ENCODE measurements at places on chromosomes 4 and X.

DNA sequence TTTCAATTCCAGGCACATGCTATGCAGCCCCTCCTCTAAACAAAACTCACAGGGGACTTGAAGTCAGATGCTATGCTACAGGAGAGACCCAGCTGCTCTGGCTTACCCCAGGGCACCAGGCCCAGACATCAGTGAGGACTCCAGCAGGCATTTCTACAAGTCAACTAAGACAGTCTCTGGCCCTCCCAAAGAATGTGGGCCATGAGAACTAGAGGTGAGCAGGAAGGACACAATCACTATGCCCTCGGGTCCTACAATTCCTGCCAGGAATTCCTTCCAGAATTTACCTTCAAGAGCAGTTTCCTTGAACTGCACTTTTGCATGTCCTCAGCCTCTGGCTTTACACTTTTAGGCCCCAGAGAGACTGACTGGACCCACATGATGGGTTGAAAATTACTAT is 17.4 kb downstream of the TMEM192 start:
- no peak for DNase-seq

DNA sequence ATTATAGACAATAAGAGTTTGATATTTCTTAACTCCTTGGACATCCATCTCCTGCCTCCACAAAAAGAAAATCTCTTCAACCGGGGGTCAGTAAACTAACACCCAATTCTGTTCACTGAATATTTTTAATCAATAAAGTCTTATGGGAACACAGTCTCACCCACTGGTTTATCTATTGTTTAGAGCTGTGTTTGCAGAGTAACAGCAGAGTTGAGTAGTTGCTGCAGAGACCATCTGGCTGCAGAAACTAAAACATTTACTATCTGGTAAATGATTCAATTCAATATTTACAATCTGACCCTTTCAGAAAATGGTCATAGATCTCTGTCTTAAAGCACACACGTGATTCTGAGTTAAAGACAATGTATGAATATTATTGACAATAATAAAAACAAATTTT is 94.0 kb downstream of the TMA16 start:
- DNase-seq = no peak

DNA sequence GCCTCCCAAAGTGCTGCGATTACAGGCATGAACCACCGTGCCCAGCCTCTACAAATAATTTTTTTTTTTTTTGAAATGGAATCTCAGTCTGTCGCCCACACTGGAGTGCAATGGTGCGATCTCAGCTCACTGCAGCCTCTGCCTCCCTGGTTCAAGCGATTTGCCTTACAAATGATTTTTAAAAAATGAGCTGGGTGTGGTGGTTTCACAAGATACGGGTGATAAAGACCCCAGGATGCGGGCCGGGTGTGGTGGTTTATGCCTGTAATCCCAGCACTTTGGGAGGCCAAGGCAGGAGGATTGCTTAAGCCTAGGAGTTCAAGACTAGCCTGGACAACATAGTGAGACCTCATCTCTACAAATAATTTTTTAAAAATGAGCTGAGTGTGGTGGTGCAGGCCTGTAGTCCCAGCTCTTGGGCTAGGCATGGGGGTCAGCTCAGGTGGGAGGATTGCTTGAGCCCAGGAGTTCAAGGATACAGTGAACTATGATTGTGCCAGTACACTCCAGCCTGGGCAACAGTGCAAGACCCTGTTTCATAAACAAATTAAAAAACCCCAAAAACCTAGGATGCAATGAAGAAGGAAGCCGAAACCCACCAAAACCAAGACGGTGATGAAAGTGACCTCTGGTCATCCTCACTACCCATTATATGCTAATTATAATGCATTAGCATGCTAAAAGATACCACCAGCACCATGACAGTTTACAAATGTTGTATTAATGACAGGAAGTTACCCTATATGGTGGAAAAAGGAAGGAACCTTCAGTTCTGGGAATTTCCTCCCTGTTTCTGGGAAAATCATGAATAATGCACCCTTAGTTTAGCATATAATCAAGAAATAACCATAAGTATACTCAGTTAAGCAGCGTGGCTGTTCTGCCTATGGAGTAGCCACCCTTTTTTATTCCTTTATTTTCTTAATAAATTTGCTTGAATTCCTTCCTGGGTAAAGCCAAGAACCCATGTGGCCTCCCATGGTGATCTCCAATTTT is 27.7 kb downstream of the PDGFRA start:
- no peak for DNase-seq

DNA sequence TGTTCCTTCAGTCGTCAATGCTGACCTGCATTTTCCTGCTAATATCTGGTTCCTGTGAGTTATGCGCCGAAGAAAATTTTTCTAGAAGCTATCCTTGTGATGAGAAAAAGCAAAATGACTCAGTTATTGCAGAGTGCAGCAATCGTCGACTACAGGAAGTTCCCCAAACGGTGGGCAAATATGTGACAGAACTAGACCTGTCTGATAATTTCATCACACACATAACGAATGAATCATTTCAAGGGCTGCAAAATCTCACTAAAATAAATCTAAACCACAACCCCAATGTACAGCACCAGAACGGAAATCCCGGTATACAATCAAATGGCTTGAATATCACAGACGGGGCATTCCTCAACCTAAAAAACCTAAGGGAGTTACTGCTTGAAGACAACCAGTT is 12.6 kb downstream of the TLR8 start:
- no peak for DNase-seq

DNA sequence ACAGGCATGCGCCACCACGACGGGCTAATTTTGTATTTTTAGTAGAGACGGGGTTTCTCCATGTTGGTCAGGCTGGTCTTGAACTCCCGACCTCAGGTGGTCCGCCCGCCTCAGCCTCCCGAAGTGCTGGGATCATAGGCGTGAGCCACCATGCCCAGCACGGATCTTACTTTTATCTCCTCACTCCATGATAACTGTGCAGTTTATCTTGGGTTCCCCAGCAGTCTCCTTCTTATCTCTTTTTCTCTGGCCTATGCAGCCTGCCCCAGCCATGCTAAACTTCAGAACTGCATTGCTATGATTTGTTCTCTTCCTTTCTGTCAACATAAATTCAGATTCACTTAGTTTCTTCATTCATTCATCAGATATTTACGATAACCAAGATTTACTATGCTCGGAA is 22.4 kb downstream of the PAGE1 start:
- DNase-seq = no peak

- DNase-seq = no peak
These were observed 207.0 kb downstream of the LDB2 start for GRCh38 chr4:16691450-16691849.

DNA sequence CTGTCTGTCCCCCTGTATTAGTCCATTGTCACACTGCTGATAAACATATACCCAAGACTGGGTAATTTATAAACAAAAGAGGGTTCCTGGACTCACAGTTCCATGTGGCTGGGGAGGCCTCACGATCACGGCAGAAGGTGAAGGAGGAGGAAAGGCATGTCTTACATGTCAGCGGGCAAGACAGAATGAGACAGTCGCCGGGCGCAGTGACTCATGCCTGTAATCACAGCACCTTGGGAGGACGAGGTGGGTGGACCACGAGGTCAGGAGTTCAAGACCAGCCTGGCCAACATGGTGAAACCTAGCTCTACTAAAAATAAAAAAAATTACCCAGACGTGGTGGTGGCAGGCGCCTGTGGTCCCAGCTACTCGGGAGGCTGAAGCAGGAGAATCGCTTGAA is 24.7 kb downstream of the IL3RA start:
- no peak for DNase-seq

DNA sequence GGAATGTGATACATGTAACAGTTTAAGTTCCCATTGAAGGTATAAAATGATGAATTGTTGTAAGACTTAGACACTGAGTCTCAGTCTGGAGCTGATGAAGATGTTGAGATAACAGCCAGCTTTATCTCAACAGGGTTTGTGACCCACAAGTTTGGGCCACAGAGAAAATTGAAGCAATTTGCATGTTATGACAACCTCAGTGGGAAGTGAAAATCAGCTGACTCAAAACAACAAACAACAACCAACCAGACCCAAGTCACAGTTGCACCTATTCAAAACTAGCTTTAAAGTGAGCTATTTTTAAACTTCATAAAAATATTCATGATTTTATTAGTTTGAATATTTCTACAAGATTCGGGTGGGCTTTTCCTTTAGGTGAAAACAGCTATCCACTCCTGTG is 8.0 kb downstream of the SFRP2 start:
- no peak for DNase-seq

DNA sequence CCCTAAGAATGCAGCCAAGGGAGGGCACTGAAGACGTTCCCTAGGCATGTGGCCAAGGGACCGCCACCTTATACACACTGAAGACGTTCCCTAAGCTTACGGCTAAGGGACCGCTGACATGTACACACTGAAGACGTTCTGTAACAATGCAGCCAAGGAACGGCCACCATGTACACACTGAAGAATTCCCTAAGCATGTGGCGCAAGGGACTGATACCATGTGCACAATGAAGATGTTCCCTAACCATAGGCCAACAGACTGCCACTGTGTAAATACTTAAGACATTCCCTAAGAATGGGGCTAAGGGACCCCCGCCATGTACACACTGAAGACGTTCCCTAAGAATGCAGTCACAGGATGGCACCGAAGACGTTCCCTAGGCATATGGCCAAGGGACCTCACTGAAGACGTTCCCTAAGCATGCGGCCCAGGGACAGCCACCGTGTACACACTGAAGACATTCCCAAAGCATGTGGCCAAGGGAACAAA is 36.1 kb downstream of the DHRSX start:
- no peak for DNase-seq

DNA sequence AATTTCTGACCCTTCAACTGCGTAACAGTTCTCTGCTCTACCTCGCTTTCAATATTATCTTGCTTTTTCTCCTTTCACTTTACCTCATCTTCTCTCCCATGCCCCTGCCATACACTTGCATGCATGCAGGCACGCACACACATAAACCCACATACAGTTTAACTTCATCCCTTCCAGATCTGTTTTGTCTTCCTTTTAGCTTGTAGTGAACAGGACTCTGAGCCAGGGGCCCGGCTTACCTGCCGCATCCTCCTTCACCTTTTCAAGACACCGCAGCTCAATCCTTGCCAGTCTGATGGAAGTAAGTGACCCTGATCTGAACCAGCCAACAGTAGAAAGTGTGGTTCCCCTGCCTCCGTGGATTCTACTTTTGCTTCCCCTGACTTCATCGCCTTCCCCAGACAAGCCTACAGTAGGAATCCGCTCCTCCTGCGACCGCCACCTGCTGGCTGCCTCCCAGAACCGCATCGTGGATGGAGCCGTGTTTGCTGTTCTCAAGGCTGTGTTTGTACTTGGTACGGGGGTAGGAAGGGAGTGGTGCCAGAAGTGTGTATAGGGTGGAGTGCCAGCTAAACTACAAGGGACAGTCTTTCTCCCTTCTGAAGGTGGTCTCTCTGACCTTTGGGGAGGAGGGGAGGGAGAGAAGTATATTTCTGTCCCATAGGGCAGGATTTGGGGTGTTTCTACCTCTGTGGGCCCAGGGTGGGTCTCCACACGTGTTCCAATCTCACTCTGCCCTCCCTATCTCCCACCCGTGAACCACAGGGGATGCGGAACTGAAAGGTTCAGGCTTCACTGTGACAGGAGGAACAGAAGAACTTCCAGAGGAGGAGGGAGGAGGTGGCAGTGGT is 10.7 kb downstream of the MED12 start:
- DNase-seq = peak; percentile 46

DNA sequence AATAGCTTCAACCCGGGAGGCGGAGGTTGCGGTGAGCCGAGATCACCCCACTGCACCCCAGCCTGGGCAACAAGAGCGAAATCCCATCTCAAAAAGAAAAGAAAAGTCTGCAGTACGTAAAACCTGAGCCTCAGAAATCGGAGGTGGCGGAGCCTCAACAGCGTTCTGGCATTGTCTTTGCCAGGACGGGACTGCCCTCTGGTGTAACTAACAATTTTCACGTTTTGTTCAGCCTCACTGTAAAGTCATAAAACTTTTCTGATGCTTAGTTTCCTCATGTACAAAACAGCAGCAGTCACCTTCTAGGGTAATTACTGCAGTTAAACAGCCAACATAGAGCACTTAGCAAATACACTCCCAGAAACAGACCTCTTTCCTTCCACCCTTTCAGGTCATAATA is 121.7 kb downstream of the RBM47 start:
- no peak for DNase-seq

GRCh38 chrX:132022198-132022966 is 720 bp upstream of the STK26 start:
- DNase-seq = no peak

DNA sequence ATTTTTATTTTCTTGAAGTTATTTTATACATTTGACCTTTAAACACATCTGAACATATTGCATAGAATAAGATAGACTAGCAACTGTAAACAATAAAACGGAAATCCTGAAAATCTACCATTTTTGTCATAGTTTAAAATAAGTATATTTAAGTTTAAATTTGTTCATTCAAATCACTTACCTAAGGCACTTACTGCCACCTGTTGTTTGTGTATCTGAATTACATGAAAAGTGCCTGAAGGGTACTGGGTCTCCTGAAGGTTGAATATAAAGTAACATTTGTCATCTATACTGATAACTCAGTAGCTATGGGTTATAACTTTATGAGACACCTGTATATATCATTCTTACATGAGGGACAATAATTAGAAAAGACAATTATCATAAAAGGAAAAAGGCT is 38.6 kb downstream of the TRPC5 start:
- no peak for DNase-seq

DNA sequence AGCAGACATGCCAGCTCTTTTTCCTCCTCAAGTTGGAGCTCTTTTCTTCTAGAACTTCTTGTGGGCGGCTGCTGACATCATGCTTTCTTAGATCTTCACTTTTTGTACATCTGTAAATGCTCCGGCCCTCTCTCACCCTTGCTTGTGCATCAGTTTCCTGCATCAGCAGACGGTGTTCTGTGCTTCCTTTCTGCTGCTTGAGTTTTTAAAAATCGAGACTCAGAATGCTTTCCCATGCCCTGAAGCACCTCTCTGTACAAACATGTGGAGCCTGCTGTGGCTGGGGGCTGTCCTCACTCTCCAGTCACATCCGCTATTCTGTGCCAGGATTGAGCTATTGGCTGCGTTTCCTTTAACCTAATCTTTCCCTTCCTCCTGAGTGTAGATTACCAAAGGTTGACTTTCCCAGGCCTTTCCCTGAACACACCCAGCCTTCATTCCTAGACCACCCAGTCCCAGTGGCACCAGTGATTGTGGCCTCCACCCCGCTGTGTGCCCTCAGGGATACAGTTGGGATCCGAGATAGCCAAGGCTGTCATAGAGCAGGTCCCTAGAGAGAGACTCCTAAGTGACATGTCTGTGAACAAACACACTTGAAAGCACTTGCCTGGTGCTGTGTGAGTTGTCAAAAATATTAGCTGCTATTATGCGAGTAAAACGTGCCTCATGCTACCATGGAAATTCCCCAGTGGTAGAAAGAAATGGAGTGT is 41.9 kb downstream of the TNIP2 start:
- peak; percentile 1 for DNase-seq

All from activated CD8-positive, alpha-beta memory T cell treated with anti-CD3 and anti-CD28 coated beads for 1 hour (primary cell).